Mesothelial cell of epicardium (in vitro differentiated cells): ENCODE measurements at places on chromosomes 4 and X. TPM values are rescaled to one million over a fixed set of nuclear protein-coding genes. Genes with fewer than 3 reads are reported as not detected.
A peak's percentile ranks its signal among the peaks of the same experiment; 100 is the strongest.

DNA sequence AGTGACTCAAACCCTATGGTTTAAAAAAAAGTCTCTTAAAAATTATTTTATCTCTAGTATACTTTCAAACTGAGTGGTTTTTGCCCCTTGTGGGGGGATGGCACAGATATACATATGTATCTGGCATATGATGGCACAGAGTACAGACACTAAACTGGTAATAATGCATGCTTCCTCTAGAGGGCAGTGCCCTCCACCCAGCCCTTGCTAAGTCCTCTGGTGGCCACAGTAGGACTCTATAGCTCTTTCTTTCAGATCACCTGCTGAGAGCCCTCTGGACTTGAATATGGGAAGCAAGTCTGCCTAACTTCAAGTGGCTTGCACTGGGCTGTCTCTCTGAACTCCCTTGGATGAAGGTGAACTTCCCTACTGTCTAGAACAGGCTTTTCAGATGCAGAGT, 66.3 kb downstream of the TSPAN7 start:
- no peak for DNase-seq

DNA sequence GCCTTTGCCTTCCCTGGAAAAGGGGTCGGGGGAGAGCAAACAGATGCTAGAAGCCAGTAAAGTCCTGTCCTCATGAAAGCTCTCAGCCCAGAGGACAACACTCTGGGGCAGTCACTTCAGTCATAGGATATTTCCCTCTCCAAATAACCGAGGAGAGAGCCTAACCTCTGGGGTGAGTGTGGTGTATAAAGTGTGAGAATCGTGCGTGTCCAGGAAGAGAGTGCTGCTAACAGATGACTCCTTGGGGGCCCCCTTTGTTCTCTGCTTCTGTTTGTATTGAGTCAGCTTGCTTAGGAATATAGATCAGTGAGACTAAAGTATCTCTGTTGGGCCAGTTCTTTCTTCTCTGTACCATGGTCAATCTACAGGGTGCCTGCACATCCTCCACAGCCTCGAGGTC, 247.2 kb downstream of the PALLD start:
- DNase-seq = no peak

- DNase-seq = no peak
These were observed 63.9 kb upstream of the NLGN4X start for GRCh38 chrX:6292599-6292998.

- no peak for DNase-seq
These were observed 6.0 kb upstream of the MAEA start for GRCh38 chr4:1283711-1284110.

DNA sequence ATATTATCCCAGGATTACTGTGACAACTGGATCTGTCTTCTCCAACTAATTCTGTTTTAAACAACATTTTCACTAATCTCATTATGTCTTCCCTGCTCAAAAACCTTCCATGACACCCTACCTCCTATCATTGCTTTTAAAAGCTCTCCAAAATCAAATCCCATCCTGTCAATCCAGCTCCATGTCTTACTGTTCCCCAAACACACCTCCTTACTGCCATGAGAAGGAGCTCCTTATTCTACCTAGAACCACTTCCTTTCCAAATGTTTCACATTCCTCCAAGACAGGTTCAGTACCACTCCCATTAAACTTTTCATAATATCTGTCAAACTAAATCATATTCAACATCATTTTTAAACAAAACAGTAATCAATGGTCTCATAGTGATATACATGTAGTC, 66.9 kb upstream of the WDR17 start:
- DNase-seq = no peak

DNA sequence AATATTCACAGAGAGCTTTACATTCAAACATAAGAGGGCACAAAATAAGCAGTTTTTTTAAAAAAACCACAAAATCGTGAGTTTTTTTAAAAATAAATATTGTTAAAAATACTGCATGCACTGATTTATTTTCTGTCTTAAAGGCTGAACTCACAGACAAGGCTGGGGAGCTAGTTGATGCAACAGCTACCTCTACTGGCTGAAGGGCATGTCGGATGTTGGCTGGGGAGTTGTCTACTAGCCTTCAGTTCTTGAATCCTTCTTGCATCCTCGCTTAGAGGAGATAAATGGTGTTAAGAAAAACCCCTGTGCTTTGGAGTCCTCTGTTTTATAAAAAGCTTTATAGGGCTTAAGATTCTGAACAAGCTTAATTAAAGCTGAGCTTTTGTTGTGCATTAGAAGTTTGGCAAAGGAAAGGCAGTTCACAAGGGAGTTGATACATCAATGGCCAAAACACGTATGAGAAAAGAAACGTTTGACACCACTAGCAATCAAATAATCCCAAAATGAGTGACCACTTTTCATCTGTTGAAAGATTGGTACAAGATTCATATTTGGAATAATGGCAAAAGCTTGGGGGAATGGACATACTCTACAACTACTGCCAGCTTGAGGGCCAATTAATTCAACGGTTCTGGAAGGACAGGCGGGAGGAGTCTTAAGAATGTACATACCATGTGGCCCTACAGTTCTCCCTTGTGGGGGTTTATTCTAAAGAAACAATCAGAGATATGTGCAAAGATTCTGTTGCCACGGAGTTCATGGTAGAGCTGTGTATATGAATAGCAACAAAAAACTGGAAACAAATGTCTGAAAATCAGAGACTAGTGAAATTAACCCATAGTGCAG, 94.7 kb downstream of the SEL1L3 start:
- DNase-seq = peak; percentile 56

- no peak for DNase-seq
These were observed 92.2 kb downstream of the MID1IP1 start for GRCh38 chrX:38893441-38893840.

GRCh38 chr4:108533245-108533844, 87.0 kb upstream of the RPL34 start:
- no peak for DNase-seq

GRCh38 chr4:104559502-104559901, 64.8 kb upstream of the CXXC4 start:
- no peak for DNase-seq

GRCh38 chr4:61427099-61427817, 227.1 kb downstream of the ADGRL3 start:
- DNase-seq = no peak

DNA sequence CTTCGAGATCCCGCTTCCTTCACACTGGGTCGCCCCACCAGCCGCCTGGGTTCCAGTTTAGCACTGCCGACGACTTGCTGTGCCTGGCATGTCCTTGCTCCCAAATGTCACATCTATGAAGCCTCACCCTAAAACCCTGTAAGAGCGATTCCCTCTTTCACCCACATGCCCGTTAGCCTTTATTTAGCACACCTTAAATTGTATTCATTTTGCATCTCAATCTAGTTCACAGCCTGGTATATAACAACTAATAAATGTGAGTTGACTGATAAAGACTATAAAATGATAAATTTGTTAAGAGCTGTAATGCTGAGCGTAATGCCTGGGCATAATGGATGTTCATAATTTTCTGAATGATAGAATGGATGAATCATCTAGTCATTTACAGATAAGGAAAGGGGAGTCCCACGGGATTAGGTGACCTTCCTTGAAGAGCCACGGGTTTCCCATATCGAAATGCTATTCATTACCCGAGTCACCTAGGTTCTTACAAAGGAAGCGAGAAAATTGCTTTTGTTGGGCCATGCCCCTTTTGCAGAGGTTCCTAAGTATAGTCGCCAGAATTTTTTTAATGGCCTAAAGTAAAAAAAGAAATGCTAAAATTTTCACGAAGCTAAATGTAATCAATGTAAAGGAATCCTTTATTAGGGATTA, 1.1 kb upstream of the AP1S2 start:
- no peak for DNase-seq

DNA sequence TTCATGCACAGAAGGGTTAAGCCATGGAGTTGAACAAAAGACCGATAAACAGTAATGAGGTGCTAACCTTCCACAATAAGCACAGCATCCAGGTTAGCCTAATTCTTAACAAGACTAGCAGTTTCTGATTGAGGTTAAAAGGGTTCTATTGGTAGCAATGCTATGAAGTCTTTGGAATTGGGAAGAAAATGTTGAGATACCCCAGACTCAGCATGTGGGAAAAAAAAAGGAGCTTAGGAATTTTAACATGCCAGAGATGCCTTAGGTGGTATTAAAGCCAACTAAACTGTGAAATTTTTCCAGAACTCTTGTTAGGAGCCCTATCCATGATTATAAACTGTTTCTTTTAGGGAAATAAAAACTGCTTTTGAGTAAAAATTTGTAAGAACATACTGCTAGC, 391.7 kb downstream of the GABRG1 start:
- DNase-seq = no peak

DNA sequence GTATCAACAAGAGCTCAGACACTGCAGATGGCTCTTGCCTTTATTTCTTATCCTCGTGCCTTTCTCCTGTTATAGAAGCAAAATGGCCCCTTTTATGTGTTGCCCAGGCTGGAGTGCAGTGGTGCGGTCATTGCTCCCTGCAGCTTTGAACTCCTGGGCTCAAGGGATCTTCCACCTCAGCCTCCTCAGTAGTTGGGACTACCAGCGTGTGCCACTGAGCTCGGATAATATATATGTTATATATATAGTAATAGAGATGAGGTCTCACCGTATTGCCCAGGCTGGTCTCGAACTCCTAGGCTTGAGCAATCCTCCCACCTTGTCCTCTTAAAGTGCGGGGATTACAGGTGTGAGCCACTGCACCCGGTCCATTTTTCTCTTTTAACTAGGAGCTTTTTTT, 79.7 kb downstream of the TMEM131L start:
- no peak for DNase-seq

- no peak for DNase-seq
These were observed 79.4 kb downstream of the RLIM start for GRCh38 chrX:74535086-74535407.

DNA sequence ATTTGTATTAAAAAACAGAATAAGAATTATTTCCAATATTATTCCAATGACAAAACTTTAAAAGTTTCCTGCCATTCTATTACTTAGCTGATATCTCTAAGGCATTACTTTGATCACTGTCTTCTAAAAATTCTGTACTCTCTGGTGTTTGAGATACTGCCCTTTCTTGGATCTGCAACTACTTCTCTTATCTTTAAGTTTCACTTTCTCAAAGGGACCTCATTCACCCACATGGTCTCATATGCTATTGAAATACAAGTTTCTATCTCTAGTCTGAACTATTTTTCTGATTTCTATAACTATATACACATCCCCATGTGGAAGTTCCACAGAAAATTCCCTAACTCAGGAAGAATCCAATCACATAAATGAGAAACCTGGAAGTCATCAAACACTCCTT, 22.2 kb downstream of the TMPRSS11E start:
- no peak for DNase-seq

DNA sequence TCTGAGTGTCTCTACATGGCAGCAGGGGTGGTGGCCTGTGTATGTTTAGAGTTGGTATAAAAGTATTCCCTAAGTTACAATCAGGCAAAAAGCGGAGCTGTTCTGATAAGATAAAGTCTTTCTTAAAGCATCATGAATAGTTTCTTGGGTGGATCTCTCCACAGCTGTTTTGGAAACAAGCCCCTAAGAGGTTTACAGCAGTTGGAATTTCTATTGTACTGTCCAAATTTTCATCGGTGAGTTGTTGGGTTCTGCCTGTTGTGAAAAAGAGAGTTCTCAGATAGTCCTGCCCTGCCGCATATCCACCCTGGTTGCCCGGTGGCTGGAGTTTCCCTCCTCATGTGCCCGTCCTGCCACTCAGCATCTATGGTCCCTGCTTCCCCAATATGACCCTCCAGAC, 50.1 kb downstream of the C4orf51 start:
- no peak for DNase-seq

DNA sequence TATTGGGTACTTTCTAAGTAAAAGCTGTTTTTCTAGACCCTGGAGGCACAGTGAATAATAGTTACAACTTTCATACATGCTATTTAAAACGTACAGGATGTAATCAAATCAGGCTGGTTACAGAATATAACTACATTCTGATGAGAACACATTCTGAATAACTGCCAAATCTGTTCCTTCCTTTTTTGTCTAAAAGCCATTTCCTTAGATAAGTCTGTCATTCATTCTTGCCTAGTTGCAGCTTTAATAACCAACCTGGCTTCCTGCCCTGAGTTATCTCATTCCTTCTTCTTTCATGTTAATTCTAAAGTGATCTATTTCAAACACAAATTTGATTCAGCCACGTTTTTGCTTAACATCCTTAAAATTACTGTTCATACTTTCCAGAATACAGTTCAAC, 189.7 kb upstream of the ITM2A start:
- DNase-seq = no peak

- no peak for DNase-seq
These were observed 1.3 kb upstream of the FAT1 start for GRCh38 chr4:186724864-186725468.

DNA sequence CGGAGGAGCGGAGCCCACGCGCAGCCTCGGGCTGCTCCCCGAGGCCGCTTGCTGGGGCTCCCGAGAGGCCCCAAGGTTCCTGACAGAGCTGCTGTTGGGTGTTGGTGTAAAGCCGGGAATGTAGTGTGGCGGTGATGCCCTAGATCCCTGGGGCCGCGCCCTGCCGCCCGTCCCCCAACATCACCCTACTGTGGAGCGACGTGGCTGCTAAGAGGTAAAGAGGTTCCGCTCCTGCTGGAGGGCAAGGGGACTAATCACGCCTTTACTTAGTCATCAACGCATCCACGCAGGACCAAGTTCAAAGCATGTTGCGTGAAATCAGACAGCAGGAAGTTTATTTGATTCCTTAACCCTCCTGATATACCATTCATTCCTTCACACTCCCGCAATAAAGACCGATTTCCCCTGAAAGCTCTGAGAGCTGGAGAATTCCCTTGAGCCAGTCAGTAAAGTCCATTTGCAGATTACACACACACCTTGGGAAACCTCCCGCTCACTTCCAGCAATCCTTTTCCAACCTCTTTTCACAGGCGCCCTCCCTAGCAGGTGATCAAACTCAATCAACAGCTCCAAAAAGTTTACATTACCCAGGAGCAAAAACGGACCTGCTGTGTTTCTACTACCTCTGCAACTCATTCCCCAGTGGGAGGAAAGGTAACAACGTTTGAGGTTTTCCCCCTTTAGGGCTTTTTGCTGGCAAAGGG, 579 bp upstream of the GABRA2 start:
- peak; percentile 38 for DNase-seq

Gene SULT1B1
- 0.34 to 0.51 TPM (median 0.38 TPM) in 3 replicates for total RNA-seq

Gene ACTRT1
- total RNA-seq = not detected in 3 replicates

Gene NXF2B
- not detected in 3 replicates for total RNA-seq

Gene CLCN3
- total RNA-seq = 57.4 to 59.4 TPM (median 58.3 TPM) in 3 replicates

Gene JAKMIP1
- not detected in 3 replicates for total RNA-seq

Gene PNMA5
- not detected in 3 replicates for total RNA-seq

Gene FRMPD3
- 0.29 to 0.42 TPM (median 0.38 TPM) in 3 replicates for total RNA-seq

Gene FRAS1
- 45.3 to 52.8 TPM (median 51.9 TPM) in 3 replicates for total RNA-seq

Gene F9
- not detected in 3 replicates for total RNA-seq

Gene EPGN
- total RNA-seq = 7.8 to 8.3 TPM (median 8.0 TPM) in 3 replicates

Gene BRS3
- total RNA-seq = not detected in 3 replicates
